Type B pancreatic cell (in vitro differentiated cells): ENCODE measurements at places on chromosomes 6 and 20. TPM values are rescaled to one million over a fixed set of nuclear protein-coding genes. Genes with fewer than 3 reads are reported as not detected.

DNA sequence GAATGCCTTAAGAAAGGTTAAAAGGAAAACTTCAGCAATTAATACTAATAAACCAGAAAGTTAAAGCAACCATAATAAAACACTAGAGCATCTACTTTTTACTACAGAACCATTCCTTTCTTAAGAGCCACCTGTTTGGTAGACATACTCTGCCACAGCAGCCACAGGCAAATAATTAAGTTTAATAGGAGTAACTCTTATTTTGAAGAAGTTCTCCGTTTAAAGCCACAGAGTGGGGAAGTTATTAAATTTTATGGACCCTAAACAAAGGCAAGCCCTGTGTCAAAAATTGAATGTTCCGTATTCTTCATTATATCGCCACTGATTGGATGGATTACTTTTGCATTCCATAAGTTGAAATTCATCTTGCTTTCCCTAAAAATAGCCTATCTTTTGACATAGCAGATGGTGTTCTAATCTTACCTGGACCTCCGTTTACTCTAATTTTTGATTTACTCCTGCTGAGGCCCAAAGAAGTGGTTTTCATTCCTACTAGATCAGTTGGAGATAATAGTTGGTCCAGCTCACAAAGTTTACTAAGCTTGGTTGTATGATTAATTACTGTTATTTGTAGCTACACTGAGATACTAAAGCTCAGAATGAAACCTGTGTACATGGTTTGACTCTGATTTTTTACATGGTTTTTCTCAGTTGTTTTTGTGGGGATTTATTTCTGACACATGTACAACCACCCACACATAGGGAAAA, 140.4 kb upstream of the SUPT3H start:
- no peak for DNase-seq

DNA sequence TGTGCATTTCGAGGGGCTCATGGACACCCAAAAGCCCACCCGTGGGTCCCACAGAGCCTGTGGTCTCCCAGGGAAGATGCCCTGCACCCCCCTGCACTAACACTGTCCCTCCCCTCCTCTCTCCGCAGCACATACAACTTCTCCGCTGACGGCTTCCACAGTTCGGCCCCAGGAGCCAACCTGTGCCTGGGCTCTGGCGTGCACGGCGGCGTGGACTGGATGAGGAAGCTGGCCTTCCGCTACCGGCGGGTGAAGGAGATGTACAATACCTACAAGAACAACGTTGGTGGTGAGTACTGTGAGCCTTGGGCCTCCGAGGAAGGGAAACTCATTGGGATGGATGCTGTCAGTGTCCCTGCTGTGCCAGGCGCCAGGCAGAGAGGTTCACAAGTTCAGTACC, 183.9 kb downstream of the ZMYND8 start:
- no peak for DNase-seq

The ADAM33 gene
- 0.29 and 8.2 TPM in 2 replicates for total RNA-seq

DNA sequence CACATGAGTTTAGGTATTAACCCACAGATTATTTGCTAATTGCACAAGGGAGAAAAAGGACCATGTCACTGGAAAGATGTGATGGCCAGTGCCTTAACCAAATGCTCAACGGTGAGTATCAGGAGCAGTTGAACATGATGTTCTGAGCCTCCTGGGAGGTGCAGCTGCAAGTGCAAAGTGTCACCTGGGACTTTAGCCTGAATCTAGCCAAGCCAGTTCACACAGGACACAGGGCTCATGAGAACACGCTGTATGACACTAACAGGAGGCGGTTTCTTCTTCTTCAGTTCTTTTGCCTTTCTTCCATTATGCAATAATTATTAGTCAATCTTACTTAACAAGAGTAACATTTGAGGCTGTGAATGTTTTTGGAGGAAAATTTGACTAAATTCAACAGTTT, 225.3 kb downstream of the THBS2 start:
- no peak for DNase-seq

The ANGPT4 gene
- 0.07 TPM in 1 of 2 replicates, not detected in the other for total RNA-seq

The RRAGD gene
- total RNA-seq = 18.0 and 19.7 TPM in 2 replicates

DNA sequence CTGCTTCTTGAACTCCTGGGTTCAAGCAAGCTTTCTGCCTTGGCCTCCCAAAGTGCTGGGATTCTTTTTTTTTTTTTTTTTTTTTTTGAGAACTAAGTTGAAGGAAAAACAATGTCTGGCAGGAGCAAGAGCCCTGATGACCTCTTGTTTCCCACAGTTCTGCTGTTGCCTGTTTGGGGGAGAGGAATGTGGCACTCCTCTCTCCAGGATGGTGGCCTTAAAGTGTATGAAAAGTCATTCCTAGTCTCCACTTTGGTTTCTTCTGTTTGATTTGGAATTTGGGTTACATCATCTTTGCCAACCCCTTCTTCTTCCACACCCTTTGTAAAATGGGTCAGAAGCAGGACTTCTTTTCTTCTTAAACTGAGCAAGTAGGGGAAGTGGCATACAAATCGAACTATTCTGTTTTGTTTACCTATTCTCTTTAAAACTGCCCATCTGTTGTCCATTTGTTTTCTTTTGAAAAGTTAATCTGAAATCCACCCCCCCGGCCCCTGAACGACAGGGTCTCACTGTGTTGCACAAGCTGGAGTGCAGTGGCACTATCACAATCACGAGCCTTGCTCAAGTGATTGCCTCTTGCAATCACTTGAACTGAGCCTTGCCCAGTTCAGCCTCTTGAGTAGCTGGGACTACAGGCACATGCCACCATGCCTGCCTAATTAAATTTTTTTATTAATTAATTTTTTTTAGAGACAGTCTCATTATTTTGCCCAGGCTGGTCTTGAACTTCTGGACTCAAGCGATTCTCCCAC, 11.3 kb downstream of the CARMIL1 start:
- no peak for DNase-seq

- DNase-seq = no peak
Measured at GRCh38 chr6:133683308-133683580, 205.7 kb upstream of the TCF21 start.

DNA sequence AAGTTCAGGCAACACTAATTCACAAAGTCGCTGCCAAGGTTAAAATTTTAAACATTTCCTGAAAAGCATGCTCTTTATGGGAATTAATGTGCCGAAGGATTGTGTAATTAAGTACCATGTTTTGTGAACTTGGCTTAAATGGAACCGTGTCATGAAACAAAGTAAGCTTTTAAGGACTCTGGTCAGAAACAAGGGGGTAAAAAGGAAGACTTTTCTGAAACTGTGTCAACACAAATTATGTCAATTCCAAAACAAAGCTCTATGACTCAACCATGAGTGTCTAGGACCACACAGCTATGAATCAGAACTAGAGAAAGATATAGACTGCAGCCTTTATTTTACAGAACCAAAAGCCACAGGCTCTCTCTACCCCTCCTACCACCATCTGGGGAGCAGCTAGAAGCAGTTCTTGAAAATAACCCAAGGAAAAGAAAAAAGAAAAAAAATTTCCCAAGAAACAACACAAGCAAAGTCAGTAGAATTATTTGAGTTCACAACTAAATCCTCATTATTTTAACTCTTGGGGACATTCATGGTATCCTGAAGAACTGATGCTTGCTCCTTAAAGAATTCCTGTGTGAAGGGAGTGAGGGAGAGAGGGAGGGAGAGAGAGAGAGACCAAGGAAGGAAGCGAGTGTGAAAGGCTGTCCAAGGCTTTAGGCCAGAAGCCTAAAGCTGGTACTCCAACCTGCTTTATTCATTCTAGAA, 81.9 kb downstream of the ZMYND8 start:
- DNase-seq = no peak

DNA sequence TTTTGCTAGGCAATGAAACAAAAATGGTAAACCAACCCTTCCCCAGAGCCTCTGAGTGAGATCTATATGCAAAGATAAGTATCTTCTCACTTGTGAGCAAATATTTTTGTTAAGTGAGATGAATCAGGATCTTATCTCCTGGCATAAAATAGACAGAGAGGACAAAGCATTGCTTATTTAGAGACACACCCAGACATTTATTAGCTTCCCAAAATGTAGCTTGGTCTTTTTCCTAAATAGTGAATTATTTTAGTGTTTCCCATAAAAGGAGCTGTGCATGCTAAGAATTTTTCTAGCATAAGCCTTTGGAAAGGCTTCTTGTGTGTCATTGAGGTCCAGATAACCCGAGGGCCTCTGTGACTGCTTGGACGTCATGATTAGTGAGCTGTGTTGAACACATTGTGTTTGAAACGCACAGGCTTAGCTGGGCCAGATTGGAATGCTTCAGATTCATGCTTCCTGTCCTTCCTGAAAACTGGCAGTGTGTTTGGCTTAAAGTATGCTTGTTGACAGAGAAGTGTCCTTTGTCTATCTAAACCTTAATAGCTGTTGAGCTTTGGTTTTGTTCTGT, 16.5 kb downstream of the MTHFD1L start:
- DNase-seq = no peak

The SMIM29 gene
- total RNA-seq = 16.0 and 20.8 TPM in 2 replicates

DNA sequence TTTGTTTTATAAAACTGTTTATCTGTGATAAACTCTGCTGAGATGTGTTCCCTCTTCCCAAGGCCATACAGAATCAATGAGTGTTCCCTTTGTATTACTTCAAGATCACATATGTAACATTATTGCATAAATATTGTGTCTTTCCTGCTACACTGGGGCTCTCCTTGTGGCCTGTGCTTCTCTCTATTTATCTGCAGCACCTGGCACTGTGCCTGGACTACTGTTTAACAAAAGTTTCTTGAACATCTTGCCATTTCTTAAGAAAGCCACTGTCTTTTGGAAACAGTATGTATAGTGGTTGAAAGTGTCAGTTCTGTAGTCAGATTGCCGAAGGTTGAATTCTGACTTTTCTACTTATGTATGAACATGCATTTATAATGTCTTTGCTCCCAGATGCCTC, 169.0 kb upstream of the SCGN start:
- no peak for DNase-seq

The ZNF391 gene
- total RNA-seq = 4.9 and 8.4 TPM in 2 replicates

- no peak for DNase-seq
Measured at GRCh38 chr6:66190858-66191257, 483.8 kb upstream of the EYS start.

GRCh38 chr6:119276211-119276610, 73.3 kb downstream of the MAN1A1 start:
- DNase-seq = no peak

The TNXB gene
- total RNA-seq = 20.8 and 22.2 TPM in 2 replicates

The TSBP1 gene
- not detected in 2 replicates for total RNA-seq

The SEMG1 gene
- total RNA-seq = not detected in 2 replicates

DNA sequence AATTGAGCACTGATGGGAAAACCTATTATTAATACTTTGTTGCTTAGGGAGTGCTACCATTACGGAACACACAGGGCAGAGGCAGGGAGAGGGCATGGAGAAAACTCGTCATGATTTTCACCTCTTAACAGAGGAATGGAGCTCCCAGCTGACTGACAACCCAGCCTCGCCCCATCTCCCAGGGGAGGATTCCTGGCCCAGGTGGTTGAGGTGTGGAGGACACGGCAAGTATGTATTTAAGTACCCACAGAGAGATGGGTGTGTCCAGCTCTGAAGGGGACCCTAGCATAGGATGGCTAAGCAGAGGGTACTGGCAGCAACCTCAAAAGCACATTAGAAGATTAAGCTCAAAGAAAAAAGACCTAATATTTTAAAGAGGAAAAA, 261.9 kb upstream of the MOCS1 start:
- DNase-seq = no peak

DNA sequence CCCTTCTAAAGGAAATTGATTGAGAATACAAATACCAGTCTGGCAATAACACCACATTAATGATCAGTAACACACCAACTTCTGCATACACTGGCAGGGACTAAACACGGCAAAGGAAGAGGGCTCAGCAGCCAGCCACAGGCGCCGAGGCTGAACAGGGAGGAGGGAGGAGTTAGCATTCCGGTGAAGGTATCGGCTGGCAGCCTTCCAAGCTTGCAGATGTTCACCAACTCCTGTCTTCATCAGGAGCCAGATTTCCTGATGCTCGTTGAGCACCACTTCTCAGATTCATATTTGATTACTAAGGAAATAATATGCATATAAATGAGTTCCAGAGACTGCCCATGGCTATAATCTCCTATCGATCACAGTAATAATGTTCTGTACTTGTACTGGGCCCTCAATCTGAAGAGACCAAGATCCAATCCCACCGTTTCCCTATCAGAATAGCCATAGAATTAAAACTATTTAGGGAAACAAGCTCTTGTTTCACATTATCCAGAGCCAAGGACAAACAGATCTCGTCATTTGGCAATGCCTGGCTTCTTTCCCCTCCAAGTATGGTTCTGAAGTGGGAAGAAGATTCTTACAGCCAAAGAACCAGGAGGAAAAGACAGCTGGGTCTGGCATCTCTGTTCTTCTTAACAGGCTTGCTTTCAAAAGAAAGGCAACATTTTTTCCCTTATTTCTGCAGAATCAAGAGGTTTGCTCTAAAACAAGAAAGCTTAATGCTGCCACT, 42.2 kb downstream of the GFOD1 start:
- no peak for DNase-seq

GRCh38 chr6:16712931-16713484, 48.3 kb downstream of the ATXN1 start:
- DNase-seq = no peak

DNA sequence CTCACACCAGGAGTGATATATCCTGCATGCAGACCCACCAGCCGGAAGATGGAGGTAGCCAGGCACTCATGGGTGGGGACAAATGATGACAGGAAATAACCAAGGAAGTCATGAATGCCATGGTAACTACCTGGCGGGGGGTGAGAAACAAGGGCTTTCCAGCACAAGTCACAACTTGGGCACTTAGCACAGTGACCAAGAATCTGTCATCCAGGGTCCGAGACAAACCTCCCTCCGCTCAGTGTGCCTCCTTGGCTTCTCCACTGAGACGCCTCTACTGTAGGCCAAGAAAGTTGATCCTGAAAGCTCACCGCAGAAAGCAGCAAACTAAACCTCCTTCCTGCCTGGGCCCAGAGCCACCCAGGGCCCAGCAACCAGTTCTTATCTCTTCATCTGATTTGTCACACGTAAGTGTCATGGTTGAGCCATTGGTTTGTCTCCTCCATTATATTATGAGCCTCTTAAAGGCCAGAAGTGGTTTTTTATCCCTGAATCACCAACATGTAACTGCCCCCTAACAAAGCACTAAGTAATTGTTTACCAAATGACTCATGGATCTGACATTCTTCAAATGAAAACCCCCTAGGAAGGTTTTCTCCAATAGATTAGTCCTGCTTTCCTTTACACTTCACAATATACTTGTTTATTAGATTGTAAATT, 84.3 kb upstream of the TAB2 start:
- no peak for DNase-seq

- no peak for DNase-seq
Measured at GRCh38 chr20:58131151-58131550, 97.3 kb downstream of the ANKRD60 start.

The PCSK2 gene
- total RNA-seq = 46.4 and 61.2 TPM in 2 replicates

The NKAIN4 gene
- 6.5 and 10.2 TPM in 2 replicates for total RNA-seq

GRCh38 chr6:75788894-75789293, 39.9 kb downstream of the MYO6 start:
- no peak for DNase-seq
